ENCODE measurements at places on chromosomes 4 and X. TPM values are rescaled to one million over a fixed set of nuclear protein-coding genes. Genes with fewer than 3 reads are reported as not detected.

DNA sequence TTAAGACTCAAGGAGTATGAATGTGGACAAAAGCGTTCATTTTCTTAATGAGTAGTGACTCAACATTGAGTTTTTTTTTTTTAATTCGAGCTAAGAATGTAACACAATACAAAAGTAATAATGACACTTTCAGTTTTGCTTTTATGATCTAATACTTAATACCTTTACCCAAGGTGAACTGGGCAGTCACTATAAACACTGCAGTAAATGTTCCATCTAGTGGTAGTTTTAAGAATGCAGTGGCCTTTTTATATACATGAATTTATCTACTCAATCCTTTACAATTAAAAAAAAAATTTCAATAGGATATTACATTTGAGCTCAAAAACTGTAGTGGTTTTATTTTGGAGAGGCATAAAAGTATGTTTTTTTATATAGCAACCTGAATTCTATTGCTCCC lies 33.9 kb downstream of the PDK3 start:
- H3K4me3 ChIP-seq, result no peak overlapping the region
- peak; percentile 43 for DNase-seq
- H3K36me3 ChIP-seq, result no peaks in the 10 kb centered on the region
- H3K27me3 ChIP-seq, result peaks cover 31% of the 10 kb centered on the region
- no peaks in the 10 kb centered on the region for H3K4me1 ChIP-seq

- H3K27ac ChIP-seq, result no peak overlapping the region
- H3K4me3 ChIP-seq, result no peak overlapping the region
- no peak for DNase-seq
- no peaks in the 10 kb centered on the region for H3K27me3 ChIP-seq
- H3K4me1 ChIP-seq, result no peaks in the 10 kb centered on the region
- no peaks in the 10 kb centered on the region for H3K36me3 ChIP-seq
These were observed 278.7 kb downstream of the RCHY1 start for GRCh38 chr4:75235359-75235951.

- H3K4me1 ChIP-seq, result no peaks in the 10 kb centered on the region
- no peak overlapping the region for H3K4me3 ChIP-seq
- H3K27me3 ChIP-seq, result no peaks in the 10 kb centered on the region
- no peak for DNase-seq
These were observed 262.6 kb upstream of the ARX start for GRCh38 chrX:25278341-25278740.

- peaks cover 61% of the 10 kb centered on the region for H3K27me3 ChIP-seq
- H3K36me3 ChIP-seq, result no peaks in the 10 kb centered on the region
- H3K27ac ChIP-seq, result no peak overlapping the region
- DNase-seq, result no peak
- H3K4me3 ChIP-seq, result no peak overlapping the region
These were observed 310.5 kb upstream of the DDX53 start for GRCh38 chrX:22689290-22689689.

The BEX1 gene
- not detected for total RNA-seq

DNA sequence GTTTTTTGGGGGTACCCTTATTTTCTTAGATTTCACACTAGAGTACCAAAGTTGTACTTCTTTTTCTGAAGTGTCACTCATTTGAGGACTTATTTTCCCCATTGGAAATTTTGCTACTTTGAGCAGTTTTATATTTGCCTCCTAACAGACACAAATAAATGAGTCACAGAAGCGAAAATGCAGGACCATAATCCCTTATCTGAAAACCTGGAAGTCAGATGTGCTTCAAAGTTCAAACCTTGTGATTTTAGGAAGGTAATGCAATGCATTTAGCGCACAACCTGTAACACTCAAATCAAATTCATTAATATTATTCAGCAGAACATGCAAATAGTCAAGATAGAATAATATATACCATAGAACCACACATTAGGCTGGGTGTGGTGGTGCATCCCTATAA lies 6.9 kb downstream of the RELL1 start:
- H3K27ac ChIP-seq, result no peak overlapping the region
- no peak for DNase-seq
- H3K4me3 ChIP-seq, result no peak overlapping the region
- H3K4me1 ChIP-seq, result peaks cover 27% of the 10 kb centered on the region
- no peaks in the 10 kb centered on the region for H3K27me3 ChIP-seq
- peaks cover 11% of the 10 kb centered on the region for H3K36me3 ChIP-seq

- H3K27me3 ChIP-seq, result no peaks in the 10 kb centered on the region
- no peak overlapping the region for H3K27ac ChIP-seq
- no peaks in the 10 kb centered on the region for H3K4me1 ChIP-seq
- no peaks in the 10 kb centered on the region for H3K36me3 ChIP-seq
- DNase-seq, result no peak
These were observed 25.0 kb upstream of the NSG1 start for GRCh38 chr4:4361883-4362282.

DNA sequence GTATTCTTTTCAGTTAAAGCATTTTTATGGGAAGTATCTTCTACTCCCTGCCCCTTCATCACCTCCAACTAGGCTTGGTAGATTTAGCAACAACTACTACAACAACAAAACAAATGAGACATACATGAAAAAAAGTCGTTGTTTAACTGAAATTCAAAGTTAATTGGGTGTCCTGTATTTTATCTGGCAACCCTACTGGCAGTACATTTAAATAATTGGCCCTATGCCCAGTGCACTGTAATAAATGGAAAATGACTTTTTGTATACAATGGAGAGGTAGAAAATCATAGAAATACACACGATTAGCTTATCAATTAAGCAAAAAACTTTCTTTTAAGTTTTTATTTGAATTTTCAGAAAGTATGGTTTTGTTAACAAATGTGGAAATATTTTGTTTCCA lies 21.4 kb upstream of the CLGN start:
- peaks cover 16% of the 10 kb centered on the region for H3K4me1 ChIP-seq
- no peaks in the 10 kb centered on the region for H3K27me3 ChIP-seq
- DNase-seq, result peak; percentile 51
- no peaks in the 10 kb centered on the region for H3K36me3 ChIP-seq
- no peak overlapping the region for H3K4me3 ChIP-seq

DNA sequence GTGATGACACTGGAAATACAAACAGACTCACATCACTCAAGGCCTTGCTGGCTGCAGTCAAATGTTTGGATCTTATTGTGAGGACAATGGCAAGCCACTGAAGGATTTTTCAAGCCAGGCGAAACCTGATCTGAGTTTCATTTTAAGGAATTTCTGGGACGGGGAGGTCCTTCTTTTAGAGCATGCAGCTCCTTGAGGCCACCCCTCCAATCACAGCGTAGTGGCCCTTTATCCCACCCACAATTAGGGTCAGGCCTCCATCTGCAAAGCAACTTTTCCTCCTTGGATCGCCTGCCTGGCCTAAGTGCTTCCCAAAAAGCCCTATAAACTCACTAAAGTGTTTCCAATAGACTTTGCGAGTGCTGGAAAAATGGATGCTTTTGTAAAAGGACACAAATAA lies 115.5 kb downstream of the EFHC2 start:
- no peak for DNase-seq
- H3K36me3 ChIP-seq, result no peaks in the 10 kb centered on the region
- no peak overlapping the region for H3K4me3 ChIP-seq
- H3K27me3 ChIP-seq, result peaks cover 44% of the 10 kb centered on the region
- H3K4me1 ChIP-seq, result peaks cover 6% of the 10 kb centered on the region
- no peak overlapping the region for H3K27ac ChIP-seq

DNA sequence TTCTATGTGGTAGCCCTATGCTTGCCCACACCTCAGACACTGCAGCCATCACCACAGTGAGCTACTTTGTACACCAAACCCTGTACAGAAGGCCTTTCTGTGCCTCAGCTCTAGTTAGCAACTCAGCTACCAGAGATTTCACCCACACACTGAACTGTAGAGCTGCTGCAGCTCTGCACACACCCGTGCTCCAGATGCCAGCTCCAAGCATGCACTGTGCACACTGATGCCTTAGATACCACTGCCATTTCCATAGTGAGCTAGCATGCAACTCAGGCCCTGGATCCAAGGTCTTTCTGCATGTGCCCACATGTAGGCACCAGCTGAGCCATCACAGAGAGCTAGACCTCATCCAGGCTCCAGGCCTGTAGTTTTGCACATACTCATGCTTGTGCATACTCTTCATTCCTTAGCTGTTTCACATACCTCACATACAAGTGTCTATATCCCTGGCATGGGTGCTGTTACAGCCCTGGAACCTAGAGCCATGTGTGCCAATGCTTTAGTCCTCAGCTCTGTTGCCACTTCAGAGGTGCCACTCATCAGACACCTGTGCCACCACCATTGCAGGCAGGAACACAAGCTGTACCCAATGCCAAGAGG lies 423.5 kb upstream of the NDST3 start:
- no peak overlapping the region for H3K4me3 ChIP-seq
- no peak for DNase-seq
- H3K4me1 ChIP-seq, result no peaks in the 10 kb centered on the region
- no peaks in the 10 kb centered on the region for H3K27me3 ChIP-seq
- no peak overlapping the region for H3K27ac ChIP-seq

- no peak overlapping the region for H3K4me3 ChIP-seq
- no peak for DNase-seq
- no peaks in the 10 kb centered on the region for H3K4me1 ChIP-seq
- H3K27ac ChIP-seq, result no peak overlapping the region
These were observed 145.4 kb upstream of the PLAC1 start for GRCh38 chrX:134803551-134804183.

All from MCF 10A (cell line).